ENCODE measurements at places on chromosomes 3 and 15.

DNA sequence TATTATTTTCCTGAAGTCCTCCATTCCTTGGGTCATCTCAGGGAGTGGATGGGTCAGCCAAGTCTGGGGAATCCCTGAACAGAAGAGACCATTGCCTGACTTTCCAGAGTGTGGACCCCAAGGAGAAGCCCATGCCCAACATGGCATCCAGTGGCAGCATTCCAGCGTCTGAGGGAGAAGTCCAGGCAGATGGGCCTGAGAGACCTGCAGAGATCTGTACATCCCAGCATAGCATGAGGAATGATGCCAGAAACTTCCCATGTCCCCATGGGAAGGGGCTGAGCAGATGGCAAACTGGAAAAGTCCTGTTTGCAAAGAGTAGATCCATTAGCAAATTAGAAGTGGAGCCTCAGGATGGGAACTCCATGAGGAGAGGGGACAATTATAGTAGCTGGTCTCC lies 17.6 kb upstream of the COLQ start:
- DNase-seq: no peak

DNA sequence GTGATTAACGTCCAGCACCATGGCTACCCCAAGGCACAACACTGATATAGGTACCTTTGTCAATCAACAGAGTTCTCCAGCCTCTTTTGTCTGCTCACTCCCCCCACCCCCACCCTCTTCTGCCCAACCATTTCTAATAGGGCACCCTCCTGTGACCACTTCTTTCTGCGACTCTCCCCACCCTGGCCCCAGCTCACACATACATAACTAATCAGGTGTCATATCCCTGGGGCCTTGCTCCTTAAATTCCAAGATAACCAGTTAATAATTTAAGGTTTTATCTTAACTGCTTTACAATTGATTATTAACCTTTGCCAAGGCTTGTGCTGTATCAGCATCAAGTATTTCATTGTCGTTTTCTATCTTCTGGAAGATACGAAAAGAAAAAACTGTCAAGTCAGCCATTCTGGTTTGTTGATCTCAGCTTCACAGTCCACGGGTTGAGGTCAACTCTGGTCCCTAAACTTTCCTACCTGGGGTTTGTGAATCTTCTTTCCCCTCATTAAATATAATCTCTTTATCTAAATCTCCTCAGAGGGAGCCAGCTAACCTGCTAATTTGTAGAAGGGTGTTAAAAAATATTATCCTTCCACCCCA lies 27.3 kb upstream of the SLC28A2 start:
- DNase-seq: no peak

GRCh38 chr3:117998071-117998470 lies 1036.6 kb downstream of the IGSF11 start:
- no peak for DNase-seq

DNA sequence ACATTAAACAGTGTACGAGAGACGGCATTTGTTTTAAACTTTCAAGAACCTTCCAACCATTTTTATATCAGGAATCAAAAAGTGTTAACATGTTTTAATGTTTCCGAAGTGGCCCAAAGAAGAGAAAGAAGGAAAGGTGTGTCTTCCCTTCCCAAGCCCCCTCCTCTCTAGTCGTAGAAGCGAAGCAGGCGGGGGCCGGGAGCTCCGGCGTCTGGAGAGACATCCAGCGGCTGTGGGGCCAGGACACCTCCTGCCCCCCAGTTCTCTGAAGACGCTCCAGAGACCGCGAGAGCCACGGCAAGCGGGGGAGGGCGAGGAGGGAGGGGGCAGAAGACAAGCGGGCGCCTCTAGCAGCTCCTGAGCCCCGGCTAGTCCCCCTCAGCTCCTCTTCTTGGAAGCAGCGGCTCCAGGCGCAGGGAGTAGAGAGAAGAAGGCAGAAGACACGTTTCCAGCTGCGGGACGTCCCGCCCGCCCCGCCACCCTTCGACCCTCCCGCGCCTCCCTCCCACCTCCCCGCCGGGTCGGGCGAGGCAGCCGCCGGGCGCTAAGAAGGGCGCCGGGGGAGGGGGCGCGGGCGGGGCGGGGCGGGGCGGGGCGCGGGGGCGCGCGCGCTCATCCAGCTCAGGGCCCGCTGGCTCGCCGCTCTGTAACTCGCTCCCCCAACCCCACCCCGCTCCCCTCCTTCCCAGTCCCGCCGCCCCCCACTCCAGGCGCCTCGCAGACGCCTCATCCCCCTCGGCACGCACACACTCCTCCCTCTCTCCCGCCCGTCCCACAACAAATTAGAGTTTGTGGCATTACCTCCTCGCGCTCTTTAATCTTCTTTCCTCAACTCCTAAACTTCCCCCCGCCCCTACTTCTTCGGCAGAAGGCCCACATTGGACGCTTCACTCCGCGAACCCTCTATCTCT lies at the start of gene ZBTB20:
TSS of gene ZBTB20 (minus strand) at position 871 of the 911 bp plus-strand sequence.
- peak; percentile 8 for DNase-seq

DNA sequence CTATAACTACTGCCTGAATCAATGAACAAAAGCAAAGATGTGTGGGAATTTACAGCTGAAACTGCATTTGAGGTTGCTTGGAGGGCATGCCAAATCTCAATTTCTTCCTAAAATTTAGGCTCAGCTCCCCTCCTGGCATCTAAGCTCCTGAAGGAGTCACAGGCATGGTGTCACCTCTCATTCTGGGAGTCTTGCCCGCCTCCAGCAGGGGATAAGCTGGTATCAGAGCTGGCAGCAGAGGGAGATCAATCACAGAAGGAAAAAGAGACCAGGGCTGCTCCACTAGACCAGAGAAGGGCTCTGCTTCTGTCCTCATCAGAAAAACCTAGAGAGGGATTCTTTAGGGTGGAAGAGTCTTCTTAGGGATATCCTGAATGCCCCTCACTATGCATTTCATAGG lies 150.4 kb upstream of the SLC6A11 start:
- DNase-seq: no peak

GRCh38 chr3:198062068-198062465 lies 102.0 kb downstream of the LMLN start:
- no peak for DNase-seq

- no peak for DNase-seq
Observed at GRCh38 chr3:177154733-177155132, 42.5 kb downstream of the TBL1XR1 start.

GRCh38 chr3:185423178-185423577 lies 60.2 kb downstream of the MAP3K13 start:
- no peak for DNase-seq

DNA sequence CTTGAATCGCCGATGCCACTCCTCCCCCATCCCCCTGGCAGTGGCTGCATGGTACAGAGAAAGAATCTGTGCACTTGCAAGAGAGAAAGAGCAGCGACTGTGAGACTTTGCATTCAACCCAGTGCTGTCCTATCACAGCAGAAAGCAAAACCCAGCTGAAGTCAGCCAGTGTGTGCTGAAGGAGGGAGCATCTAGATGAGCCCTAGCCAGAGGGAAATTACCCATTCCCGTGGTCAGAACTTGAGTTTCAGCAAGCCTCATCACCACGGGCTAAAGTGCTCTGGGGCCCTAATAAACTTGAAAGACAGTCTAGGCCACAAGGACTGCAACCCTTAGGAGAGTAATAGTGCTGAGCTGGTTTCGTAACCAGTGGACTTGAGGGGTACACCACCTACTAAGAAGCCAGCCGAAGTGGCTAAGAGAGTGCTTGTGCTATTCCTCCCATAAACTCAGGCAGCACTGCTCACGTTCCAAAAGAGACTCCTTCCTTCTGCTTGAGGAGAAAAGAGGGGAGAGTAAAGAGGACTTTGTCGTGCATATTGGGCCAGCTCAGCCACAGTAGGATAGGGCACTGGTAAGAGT lies 15.2 kb upstream of the PIK3R4 start:
- DNase-seq: no peak

DNA sequence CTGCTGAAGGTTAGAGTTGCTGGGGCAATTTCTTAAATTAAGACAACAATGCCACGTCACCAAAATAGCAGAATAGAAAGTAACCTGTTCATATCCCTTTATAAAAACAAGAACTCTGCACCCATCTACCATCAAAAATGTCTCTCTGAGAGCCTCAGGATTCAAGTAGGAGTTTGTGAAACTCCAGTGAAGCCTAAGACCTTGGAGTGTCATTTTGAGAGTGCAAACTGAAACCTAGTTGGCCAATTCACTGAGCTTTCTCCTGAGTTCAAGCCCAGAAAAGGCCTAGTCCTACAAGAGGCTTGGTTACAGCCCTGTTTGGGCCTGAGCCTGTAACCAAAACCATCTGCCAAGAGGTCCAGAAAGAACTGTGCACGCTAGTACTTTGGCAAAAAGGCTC lies 335.1 kb downstream of the EFHB start:
- no peak for DNase-seq

- no peak for DNase-seq
Observed at GRCh38 chr3:118089563-118089962, 945.1 kb downstream of the IGSF11 start.

- no peak for DNase-seq
Observed at GRCh38 chr3:69129531-69129930, 7.1 kb upstream of the LMOD3 start.

DNA sequence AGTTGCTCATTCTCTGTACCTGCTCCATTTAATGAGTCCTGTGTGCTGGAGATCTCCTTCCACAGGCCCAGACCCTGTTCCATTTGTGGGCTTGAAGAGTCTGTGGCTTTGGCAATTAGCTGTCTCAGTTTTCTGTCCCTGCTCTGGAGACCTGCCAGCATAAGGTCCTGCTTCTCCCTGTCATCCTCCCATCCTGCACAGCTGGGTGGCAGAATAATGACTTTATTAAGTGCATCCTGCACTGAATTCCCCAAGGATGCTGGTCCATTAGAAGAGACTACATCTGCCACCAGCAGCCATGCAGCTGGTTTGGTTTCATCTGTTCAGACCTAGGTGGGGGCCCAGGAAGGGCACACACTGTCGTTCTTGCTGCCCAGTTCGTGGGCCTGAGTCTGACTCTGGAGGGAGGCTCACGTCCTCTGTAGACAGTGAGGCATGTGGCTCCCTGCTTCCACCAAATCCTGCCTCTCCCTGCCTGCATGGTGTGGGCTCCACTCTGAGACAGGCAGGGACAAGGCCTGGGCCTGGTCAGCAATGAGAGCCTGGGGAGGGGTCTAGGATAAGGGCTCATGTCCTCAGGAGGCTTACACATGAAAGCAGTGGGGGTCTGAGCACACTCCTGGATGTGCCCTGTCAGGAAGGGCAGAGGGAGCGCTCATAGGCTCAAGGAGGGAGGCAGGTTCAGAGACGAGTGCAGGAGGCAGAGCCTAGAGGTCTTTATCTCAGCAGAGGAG lies 78.4 kb upstream of the PRR23E start:
- DNase-seq: no peak

- DNase-seq: no peak
Observed at GRCh38 chr3:196968233-196969133, at the start of gene PIGZ. Gene PIGZ (minus strand): TSS chr3:196968833. CDS start chr3:196952031, 16,802 bp downstream.

DNA sequence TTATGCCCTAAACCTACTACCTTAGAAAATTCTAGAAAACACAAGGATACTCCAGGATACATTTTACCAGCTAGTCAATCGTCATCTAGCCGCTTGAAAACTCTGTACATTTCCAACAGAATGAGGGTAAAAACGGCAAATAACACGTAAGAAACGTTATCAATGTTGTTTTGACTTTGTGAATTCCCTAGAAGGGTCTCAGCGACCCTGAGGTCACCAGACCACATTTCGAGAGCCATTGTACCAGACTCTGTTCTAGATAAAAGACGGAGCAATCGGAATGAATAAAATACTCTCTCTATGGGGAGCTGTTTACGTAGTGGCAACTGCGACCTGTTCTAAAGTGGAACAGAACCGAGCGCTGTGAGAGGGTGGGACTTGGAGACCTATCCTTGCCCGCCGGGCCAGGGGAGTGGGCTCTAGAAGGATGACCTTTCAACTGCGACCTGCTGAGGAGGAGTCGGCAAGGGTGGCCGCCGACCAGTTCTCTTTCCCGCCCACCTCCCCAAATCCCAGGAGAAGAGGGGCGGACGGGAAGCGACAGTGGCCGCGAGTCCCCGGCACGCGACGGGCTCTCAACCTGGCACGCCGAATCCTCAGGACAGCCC lies 778 bp upstream of the AP4E1 start:
- no peak for DNase-seq

DNA sequence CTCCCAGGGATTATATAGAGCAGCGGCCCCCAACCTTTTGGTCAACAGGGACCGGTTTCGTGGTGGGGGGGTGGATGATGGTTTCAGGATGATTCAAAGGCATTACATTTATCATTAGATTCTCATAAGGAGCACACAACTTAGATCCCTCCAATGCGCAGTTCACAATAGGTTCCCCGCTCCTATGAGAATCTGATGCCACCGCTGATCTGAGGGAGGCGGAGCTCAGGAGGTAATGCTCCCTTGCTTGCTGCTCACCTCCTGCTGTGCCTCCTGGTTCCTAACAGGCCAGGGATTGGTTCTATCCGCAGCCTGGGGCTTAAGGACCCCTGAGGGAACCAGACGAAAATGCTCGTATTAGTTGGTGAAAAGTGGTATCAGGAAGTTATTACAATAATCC lies 1.3 kb upstream of the HACD2 start:
- no peak for DNase-seq

GRCh38 chr15:75145027-75145841 lies 56.4 kb upstream of the C15orf39 start:
- DNase-seq: no peak

DNA sequence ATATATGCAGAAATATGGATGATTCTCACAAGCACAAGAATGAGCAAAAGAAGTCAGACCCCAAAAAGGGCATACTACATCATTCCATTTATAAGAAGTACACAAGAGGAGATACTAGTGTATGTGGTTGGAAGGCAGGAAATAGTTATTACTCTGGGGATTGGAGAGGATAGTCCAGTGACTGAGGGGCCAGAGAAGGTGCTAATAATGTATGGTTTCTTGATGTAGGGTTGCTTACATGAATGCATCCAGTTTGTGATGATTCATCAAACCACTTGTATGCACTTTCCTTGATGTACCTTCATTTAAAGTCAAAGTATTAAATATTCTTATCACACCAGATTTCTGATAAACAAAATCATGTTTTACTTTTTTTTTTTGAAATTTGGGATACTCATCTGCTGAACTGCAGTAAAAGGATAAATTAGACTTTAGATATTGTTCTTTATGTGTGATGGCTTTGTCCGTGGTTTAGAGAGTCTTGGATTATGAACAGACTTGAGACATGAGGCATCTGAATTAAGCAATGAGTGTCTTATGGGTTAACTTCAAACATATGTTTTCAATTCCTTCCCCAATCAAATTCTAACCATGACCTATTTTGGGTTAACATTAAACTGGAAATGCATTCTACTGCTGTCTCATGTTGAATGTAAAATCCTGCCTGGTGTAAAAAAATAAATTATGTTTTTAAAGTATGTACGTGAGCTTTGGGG lies 171.2 kb downstream of the SEMA6D start:
- DNase-seq: no peak

DNA sequence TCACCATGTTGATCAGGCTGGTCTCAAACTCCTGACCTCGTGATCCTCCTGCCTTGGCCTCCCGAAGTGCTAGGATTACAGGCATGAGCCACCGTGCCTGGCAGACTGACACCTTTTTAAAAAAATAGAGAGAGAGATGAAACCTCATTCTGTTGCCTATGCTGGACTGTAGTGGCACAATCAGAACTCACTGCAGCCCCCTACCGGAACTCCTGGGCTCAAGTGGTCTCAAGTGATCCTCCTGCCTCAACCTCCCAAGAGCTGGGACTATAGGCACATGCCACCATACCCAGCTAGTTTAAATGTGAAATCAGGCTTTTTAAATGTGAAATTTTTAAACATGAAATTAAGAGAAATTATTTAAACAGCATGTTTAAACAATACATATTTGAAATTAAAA lies 265.2 kb upstream of the UBE2E1 start:
- DNase-seq: no peak
